ENCODE measurements at places on chromosomes 2 and 18. TPM values are rescaled to one million over a fixed set of nuclear protein-coding genes. Genes with fewer than 3 reads are reported as not detected.
A peak's percentile ranks its signal among the peaks of the same experiment; 100 is the strongest.

DNA sequence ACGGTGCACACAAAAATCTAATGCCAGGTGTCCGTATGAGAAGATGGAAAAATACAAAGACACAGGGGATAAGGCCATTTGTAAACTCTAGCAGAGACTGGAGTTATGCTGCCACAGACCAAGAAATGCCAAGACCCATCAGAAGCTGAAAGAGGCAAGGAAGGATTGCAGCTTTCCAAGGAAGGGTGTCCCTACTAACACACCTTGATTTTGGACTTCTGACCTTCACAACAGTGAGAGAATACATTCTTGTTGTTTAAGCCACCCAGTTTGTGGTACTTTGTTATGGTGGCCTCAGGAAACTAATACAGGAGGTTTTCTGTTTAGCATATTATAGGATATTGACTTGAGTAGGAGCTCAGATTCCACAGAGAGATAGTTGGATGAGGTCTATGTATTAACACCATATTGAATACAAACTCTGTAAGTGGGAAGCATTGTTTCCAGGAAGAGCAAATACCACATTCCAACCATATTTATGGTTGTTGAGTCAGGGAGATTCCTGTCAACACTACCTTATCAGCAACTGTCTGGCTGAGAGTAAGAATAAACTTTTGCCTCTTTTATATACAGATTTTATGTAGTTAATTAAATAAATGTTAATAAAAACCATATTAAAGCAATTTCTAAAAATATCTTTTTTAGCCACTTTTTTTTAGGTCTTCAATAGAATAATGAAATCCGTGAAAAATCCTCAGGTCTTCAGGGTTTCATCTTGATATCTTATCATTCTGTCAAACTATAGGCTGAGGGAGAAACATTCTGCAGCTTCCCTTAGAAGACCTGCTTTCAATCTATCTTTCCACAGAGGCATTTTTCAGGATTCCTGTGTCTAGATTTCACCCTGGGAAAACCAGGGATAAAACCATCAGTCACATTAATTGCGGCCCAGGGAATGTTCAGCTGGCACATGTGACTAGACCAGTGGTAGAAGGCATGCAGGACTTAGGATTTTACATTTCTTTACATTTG, 35.4 kb upstream of the HNMT start:
- no peak for DNase-seq

The CNDP2 gene
- 162 TPM for total RNA-seq

- DNase-seq = no peak
Observed at GRCh38 chr2:42184346-42184745, 15.2 kb downstream of the EML4 start.

The CHRNA1 gene
- 0.31 TPM for total RNA-seq

DNA sequence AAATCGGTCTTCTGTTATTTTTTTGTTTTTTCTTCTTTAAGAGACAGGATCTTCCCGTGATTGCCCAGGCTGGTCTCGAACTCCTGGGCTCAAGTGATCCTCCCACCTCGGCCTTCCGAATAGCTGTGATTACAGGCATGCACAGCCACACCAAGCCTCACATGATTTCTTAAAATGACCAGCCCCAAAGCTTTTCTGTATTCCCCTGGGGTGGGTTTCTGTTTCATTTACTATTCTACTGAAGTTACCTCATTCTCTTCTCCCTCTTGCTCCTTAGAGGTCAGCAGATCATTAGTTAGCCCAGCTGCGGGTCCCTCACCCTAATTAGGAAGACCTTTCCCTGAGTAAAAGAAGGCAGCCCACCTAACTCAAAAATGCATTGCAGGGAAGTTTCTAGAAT, 27.6 kb downstream of the SLC1A4 start:
- DNase-seq = no peak

GRCh38 chr2:120863661-120864320, 128.1 kb downstream of the GLI2 start:
- peak; percentile 60 for DNase-seq

DNA sequence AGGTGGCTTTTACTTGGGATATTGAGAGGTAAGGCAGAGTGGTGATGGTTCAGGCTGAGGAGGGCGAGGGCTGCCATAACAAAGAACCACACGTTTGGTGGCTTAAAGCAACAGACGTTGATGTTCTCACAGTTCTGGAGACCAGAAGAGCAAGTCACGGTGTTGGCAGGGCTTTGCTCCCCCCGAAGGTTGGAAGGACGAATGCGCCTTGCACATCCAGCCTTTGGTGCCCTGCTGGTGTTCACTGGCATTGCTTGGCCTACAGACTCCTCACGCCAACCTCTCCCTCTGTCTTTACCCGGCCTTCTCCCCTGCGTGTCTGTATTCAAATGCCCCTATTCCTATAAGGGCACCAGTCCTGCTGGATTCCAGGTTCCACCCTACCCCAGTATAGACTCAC, 125.4 kb downstream of the TPO start:
- no peak for DNase-seq

The IER3IP1 gene
- 8.7 TPM for total RNA-seq

DNA sequence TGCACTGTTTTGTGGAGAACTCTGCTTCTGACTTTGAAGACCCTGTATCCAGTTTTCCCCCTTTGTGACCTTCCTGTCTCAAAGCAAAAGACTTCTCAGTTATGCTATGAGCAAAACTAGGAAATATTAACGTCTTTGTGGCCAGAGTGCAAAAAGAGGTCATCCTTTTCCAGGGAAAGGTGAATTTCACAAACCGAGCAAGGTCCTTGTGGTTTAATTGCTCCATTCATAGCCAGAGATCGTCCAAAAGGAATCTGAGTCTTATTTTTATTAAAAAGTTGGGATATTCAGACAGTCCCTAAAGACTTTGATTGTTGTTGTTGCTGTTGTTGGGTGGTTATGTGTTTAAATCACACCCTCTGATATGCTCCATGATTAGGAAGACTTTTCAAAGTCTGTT, 77.4 kb downstream of the NAB1 start:
- DNase-seq = no peak

The MROH2A gene
- not detected for total RNA-seq

DNA sequence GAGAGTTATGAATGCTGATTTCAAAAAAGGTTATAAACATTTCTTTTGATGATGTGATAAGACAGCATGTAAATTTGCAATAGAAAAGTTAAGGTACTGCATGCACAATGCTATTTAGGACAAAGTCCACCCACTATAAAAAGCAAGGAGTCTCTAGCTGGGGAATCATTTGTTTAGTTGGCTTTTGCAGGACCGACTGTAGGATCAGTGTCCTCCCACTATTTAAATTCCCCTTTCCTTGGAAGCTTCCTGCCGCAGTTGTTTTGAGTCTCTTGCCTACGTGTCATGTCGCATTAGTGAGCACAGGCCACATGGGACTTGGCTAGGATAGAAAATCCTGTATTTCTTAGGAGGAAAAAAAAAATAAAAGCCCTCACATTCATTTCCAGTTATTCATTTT, 13.1 kb downstream of the QPCT start:
- no peak for DNase-seq

The GBX2 gene
- not detected for total RNA-seq

GRCh38 chr18:66564236-66564635, 39.7 kb downstream of the CDH19 start:
- no peak for DNase-seq

The D2HGDH gene
- 34.0 TPM for total RNA-seq

DNA sequence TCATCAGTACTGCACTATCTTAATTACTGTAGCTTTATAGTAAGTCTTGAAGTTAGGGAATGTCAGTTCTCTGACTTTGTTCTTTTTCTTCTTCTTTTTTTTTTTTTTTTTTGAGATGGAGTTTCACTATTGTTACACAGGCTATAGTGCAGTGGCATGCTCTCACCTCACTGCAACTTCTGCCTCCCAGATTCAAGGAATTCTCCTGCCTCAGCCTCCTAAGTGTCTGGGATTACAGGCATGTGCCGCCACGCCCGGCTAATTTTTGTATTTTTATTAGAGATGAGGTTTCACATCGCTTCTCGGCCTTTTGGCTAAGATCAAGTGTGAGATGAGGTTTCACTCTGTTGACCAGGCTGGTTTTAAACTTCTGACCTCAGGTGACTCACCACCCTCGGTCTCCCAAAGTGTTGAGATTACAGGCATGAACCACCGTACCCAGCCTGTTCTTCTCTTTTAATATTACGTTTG, 41.9 kb upstream of the TANC1 start:
- DNase-seq = no peak

The EMILIN1 gene
- total RNA-seq = 46.8 TPM

DNA sequence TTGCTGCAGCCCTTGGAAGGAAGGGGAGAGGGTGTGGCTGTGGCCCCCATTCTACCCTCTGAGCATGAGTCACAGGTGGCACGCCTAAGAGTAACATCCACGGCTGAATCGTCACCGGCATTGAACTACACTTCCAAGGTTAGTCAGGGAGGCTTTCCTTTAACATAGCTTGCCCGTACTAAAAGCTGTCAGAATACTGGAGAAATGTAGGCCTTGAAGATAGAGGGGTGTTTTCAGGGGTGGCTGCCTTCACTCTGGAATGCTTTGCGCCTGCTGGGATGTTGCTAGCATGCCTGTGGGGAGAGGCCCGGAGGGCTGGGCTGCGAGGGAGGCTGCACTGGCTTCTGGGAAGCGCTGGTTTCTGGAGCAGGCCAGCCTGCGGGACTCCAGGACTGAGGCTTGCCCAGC, 333.7 kb downstream of the AGAP1 start:
- DNase-seq = no peak

- DNase-seq = no peak
Observed at GRCh38 chr2:235614176-235614860, 120.5 kb downstream of the AGAP1 start.

DNA sequence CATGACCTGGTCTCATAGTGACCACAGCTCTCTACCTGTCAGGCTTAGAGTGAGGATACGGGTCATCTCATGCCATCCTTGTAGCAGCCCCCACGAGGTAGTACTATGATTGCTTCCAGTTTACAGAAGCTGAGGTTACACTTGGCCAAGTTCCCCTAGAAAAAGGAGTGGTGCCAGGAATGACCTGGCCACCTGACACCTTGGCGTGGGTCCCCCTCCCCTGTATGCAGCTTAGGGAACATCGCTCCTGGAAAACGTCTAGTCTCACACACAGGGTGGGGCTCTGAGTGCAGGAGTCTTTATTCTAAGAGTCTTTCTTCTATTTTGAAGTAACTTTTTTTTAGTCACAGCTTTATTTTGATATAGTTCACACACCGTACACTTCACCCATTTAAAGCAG, 14.8 kb downstream of the NPPC start:
- DNase-seq = no peak

DNA sequence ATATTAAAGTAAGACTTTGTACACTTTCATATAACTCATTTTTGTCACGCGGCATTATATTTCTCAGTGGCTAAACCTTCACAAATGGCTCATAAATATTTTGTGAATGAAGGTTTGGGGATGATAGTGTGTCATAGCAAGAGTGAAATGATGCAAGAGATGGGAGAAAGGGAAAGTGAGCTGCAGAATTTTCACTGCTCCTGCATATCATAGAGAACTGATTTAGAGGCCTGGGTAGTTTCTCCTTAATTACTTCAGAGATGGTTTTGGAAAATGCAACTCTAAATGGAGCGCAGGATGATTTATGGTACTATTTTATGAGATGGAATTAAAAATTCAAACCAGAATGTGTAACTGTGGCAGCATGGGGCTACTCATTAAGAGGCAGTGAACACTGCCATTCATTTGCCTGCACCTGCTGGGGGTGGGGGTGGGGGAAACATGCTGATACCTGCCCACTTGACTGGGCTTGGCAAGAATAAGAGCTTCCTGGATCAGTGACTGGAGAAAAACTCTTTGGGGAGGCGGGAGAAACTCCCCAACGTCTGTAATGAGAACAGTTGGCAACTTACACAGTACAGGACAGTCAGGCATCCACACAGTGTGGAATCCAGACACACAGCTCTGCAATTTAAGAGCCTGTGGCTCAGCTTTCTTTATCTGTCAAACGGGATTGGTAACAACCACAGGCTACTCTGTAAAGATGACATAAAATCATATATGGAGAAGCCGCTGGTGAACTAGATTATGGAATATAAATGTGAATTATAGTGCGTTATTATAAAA, 941.9 kb downstream of the SLC4A3 start:
- DNase-seq = no peak

DNA sequence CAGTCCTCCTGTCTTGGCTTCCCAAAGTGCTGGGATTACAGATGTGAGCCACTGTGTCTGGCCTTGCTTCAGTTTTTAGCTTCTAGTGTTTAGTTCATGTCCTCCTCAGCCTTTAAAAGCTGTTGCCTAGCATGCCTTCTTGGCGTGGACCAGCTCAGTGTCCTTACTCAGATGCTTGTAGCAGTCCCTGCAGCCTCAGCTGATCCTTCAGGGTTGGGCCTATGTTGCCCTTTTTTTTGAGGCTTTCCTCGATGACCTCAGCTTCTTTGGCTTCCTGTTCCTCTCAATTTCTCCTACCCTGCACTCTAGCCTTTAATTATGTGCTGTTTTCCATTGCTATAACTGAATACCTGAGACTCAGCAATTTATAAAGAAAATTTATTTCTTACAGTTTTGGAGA, 57.7 kb downstream of the TANC1 start:
- no peak for DNase-seq

The GALNT13 gene
- total RNA-seq = 0.49 TPM

The POTEF gene
- total RNA-seq = 2.0 TPM

GRCh38 chr2:148447877-148448276, 196.7 kb upstream of the EPC2 start:
- no peak for DNase-seq
